HS-27A (cell line): ENCODE measurements at places on chromosomes 5 and 9.
A peak's percentile ranks its signal among the peaks of the same experiment; 100 is the strongest.

DNA sequence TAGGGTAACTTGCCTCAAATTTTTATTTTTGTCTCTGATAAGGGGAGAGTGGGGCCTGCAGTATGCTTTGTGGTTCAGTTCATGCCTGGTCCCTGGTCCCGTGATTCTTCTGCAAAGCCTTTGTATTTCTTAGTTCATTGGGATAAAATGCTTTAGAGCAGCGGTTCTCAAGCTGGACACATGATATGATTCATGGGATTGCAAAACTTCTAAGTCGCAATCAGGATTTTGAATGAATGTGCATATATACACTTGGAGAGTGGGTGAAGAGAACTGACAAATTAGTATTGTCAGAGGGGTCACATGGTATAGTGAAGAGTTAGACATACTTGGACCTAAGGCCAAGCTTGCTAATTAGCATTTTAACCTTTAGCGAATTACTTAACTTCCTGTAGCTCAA lies 265.4 kb upstream of the KLF9 start:
- DNase-seq = no peak

DNA sequence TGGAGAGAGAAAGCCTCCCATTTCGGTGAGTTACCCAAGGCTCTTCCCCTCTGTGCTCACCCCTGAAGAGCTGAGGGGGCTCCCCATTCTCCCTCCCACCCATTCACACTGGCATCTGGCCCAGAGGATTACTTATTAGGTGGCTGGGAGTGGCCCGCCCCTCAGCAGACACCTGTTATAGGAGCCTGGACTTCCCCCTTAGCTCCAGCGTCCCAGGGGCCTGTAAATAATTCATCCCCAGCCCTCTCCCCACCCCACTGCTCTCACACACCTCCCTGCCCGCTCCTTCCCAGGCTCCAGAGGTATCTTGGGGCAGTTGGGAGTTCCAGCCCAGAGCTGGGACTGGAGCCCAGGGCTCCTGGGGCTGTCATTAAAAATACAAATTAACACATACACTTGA lies 11.6 kb upstream of the SLC6A7 start:
- DNase-seq = no peak

GRCh38 chr5:145629047-145629446 lies 206.1 kb downstream of the PRELID2 start:
- DNase-seq = no peak

DNA sequence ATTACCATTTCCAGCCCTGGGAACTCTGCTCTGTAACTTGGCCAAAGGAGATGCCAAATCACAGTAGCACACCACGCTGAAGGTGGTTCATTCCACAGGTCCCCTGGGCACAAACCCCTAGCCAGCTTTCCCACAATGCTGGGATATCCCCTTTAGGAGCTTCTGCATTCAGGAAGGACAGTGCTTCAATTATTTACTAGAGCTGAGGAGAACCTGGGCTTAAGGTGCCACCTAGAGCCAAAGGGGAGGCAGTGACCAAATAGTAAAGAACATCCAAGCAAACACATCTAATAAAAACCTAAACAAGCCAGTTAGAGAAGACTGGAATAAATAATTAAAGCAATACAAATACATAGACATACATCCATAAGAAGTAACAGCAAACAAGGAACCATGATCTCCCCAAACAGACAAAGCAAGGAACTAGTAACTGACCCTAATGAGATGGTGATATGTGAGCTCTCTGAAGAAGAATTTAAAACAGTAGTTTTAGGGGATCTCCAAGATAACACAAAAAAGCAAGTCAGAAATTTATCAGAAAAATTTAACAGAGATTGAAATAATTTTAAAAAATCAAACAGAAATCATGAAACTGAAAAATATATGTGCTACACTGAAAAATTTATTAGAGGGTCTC lies 14.6 kb downstream of the KIF4B start:
- no peak for DNase-seq

DNA sequence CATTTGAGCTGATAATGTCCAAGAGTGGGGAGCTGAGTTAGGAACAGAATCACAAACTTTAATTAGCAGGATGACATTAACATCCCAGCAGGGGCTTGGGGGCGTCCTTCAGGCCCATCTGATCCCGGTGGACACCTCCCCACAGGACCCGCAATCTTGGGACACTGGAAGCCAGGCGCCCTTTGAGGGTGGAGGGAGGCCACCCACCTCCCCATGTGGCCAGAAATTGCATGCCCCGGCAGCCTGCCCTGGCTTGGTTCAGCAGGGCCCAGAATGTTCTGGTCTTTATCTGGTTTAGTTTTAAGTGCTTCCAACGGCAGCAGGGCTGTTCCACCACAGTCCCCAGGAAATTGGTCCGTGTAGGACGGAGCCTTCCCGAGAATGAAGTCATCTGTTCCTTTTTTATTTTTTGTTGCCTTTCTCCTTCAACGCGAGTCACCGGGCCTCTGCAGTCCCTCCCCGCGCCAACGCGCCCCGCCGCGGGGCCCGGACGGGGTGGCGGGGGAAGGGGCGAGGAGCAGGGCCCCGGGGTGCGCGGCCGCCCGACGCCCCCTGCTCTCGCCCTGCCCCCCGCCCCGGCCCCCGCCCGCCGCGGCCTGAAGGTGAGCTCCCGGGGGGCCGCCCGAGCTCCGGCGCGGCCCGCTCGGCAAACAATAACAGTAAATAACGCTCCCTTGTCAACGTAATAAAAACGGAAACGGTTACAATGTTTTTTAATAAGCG lies 207.9 kb downstream of the C9orf50 start:
- DNase-seq = no peak

GRCh38 chr5:175860531-175861045 lies 10.8 kb upstream of the CPLX2 start:
- no peak for DNase-seq

GRCh38 chr5:111856876-111857466 lies 100.0 kb upstream of the NREP start:
- no peak for DNase-seq

DNA sequence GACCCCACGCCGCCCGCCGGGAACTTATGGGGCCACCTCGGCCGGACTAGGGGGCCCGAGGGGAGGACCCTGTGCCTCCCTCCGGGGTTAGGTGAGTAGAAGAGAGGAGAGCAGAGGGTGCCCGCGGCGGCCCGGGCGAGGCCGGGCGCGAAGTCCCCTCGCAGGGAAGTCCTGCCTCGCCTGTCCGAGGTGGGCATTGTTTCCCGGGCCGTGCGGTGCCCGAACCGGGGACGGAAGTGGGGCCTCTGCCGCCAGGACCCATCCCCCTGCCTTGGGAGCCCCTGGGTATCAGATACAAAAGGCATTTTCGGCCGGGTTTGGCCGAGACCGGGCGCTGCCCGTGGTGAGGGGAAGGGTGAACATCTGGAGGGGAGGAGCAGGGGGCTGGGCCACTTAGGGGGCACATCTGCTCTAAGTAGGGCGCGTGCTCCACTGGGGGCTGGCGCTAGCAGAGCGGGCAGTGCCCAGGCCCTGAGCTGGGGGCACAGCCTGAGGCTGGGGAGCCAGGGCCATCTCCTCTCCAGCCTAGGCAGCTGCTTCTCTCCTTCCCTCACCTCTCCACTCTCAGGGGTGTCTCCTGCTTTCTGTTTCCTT lies 48.2 kb downstream of the DAB2IP start:
- DNase-seq = no peak

DNA sequence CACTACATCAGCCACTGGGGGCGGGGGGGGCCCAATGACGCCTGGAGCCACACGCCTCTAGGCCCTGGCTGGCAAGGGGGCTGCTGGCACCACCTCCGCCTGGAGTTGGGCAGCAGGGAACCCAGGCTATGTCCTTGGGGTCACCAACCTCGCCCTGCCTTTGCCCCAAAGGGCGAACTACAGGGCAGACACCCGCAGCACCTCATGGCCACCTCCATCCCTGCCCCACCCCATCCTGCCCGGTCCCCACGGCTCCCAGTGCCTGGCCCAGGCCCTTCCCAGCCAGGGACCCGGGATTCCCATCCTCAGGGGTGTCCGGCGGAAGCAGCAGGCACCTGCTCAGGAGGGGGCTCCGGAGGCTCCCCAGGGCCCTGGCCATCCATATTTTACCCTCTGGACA lies 37.0 kb downstream of the NACC2 start:
- no peak for DNase-seq

- no peak for DNase-seq
Observed at GRCh38 chr9:27279611-27280010, 17.3 kb downstream of the EQTN start.

- no peak for DNase-seq
Observed at GRCh38 chr5:141683596-141684141, 1.6 kb upstream of the ARAP3 start.

DNA sequence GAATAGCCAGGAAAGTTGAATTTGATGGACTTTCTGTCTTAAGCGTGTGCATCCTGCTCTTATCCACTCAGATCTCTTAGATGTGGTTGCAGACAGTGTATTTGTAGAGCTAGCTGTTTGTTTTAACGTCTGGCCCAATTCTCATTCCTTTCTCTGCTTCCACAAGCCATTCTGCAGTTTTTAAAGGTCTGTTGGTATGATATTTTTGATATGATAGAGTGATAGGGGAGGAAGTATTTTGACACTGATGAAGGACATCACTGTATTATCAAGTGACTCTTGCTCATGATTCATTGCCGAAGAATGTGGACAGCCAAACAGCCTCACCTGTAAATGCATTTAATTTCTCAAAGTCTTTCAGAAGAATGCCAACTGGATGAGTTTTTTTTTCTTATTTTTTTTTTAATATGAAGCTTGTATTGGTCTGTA lies 4.5 kb downstream of the TJP2 start:
- no peak for DNase-seq

GRCh38 chr5:109612278-109612905 lies 77.3 kb upstream of the MAN2A1 start:
- DNase-seq = no peak

- DNase-seq = no peak
Observed at GRCh38 chr5:34767180-34767579, 71.8 kb upstream of the TTC23L start.

DNA sequence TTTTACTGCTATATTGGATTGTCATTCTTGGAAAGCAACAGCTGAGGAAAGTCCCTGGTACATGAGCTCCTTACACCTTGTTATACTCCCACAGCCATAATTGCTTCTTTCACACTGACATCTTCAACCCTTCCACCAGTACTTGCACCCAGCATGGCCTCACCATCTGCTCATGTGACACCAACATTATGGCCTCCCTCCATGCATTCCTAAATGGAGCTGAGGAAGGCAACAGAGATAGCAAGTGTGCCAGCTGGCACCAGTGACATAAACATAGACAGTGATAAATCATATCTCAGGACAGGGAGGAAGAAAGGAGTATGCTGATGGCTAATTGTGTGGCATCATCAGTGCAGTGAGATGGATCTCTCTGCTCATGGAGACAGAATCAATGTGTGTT lies 119.5 kb downstream of the BAAT start:
- DNase-seq = no peak

- no peak for DNase-seq
Observed at GRCh38 chr5:176776141-176776865, 34.1 kb upstream of the UNC5A start.

DNA sequence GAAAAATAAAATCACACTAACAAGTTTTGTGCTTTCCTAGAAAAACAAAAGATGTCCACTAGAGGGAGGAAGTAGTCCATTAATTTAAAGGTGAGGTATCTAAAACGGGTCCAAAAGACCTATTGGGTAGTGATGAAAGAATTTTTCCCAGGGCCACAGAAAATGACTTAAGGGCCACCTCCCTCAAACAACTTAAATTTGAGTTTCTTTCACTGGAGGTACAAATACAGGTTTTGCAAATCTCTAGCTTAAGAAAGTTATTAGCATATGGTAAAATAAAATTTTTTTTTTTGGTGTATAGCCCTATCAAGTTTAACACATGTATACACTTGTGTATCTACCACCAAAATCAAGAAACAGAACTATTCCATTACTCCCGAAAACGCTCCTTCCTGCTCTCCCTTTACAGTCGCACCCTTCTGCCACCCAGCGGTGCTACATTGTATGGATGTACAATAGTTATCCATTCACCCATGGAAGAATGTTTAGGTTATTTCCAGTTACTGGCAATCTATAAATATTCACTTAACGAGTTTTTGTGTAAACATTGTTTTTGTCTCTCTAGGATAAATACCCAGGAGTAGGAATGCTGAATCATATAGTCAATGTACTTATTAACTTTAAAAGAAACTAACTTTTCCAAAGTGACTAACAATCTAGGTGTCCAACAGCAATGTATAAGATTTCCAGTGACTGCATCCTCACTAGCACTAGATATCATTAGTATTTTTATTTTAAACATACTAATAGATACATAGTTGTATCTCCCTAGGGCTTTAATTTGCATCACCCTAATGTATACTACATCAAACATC lies 21.9 kb downstream of the DEPDC1B start:
- no peak for DNase-seq

GRCh38 chr5:9774472-9775079 lies 144.4 kb upstream of the TAS2R1 start:
- peak; percentile 63 for DNase-seq

DNA sequence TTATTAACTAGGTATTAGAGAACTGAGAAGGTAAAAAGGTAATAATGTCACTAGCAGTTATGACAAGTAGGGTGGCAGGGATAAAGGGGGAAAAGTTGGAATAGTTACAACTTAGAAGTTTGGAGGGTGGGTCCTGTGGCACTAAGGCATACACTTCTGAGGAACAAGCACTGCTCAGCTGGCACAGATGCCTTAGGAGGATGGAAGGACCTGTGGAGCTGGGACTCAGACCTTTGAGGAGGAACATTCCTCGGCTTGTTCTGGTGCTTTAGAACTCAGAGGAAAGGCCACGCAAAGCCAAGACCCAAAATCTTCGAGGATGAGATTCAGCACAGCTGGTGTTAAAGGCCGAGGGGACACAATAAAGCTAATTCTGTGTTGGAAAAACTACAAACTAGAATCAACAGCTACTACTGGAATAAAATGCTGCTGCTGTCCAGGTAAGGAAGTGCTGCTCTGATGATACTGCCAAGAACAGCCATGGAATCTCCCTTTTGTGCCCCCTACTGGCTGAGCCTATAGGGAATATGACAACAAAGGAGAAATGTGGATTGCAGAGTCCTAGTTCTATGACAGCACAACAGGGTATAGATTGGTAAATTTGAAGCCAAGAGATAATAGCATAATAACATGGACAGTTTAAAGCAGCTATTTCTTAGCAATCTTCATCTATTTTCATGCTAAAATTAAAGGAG lies 126.7 kb downstream of the SLC25A46 start:
- no peak for DNase-seq

- peak; percentile 56 for DNase-seq
Observed at GRCh38 chr9:134551644-134552348, 89.8 kb upstream of the COL5A1 start.

DNA sequence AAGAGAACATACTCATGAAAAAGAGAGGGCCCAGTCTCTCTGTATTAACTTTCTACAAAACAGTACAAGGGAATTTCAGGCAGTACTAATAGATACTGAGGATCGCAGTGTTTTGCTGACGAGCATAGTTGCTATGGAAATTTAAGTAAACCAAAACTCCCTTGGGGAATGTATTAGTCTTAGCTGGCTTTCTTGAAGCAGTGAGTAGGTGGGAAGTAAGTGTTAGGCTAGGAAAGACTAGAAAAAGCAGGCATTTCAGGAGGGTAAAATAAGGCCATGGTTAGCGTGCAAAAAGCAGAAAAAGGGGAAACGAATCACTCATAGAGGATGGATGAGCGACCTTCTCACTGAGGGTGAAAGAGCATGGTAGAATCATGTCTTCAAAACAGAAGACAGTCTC lies 84.3 kb upstream of the ACTBL2 start:
- no peak for DNase-seq

- DNase-seq = no peak
Observed at GRCh38 chr5:69103521-69103920, 9.7 kb downstream of the SLC30A5 start.
